ENCODE measurements at places on chromosomes 6 and 20.

DNA sequence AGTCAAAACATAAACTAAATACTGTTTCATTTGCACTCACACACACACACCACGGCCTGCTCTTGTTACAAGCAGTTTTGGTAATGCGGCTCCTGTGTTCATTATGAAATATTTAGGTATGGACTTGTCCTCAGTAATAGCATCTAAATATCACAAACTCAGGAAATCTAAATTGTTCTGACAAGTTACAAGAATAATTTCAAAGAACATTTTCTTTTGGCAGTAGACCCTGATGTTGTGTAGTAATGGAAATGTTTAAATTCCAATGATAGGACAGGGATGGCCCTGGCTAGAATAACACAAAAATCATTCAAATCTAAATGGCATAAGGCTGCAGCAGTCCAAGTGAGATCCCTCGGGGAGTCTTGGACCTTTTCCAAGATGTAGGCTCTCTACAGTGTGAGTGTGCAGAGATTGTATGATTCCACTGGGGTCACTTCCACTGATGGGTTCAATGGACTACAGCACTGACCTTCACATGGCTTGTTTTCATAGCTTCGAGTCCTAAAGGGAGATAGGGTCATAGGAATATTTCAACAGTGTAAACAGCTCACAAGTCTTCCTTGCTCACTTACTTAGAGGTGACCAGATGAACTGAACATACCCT lies 210.6 kb upstream of the PLCB4 start:
- no peak for DNase-seq

GRCh38 chr6:132872923-132873322 lies 58.6 kb downstream of the RPS12 start:
- DNase-seq = no peak

DNA sequence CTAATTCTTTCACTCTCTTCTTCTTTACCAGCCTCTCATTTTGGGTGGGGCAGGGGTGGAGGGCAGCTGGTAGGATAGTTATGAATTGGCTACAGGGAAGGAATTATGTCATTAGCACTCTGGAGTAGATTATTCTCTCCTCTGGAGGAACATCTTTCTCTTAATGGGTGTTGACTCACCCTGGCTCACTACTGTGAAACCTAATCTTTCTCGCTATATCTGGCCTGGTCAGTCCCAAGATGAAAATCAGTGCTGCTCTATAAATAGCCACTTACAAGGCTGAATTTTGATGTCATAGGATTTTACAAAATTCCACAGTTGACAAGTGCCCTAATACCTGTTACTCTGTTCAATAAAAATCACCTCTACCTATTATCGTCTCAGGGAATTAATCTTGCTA lies 151.3 kb downstream of the COL9A1 start:
- DNase-seq = no peak

GRCh38 chr6:133951227-133951626 lies 1.8 kb upstream of the TBPL1 start:
- no peak for DNase-seq

- DNase-seq = no peak
Measured at GRCh38 chr6:99852031-99852430, 142.0 kb downstream of the MCHR2 start.

DNA sequence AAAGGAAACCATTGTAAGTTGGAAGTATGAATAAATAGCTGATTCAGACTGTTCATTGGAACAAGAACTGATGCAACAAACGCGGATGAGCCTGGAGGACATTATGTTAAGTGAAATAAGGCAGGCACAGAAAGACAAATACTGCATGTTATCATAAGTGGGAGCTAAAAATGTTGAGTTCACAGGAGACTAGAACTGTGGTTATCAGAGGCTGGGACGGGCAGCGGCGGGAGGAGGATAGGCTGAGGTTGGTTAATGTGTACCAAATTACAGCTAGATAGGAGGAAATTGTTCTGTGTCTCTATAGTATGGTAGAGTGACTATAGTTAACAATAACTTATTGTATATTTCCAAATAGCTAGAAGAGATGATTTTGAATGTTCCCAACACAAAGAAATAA lies 40.8 kb downstream of the FAM229B start:
- DNase-seq = no peak

- DNase-seq = peak; percentile 20
Measured at GRCh38 chr6:105424175-105424783, 21.4 kb upstream of the PREP start.

GRCh38 chr20:62918831-62919230 lies 7.5 kb downstream of the DIDO1 start:
- no peak for DNase-seq

GRCh38 chr6:52516943-52517342 lies 59.9 kb downstream of the TRAM2 start:
- DNase-seq = no peak

- no peak for DNase-seq
Measured at GRCh38 chr6:152575621-152576150, 61.5 kb downstream of the SYNE1 start.

GRCh38 chr6:122472022-122472340 lies 374 bp upstream of the SERINC1 start:
- DNase-seq = no peak

DNA sequence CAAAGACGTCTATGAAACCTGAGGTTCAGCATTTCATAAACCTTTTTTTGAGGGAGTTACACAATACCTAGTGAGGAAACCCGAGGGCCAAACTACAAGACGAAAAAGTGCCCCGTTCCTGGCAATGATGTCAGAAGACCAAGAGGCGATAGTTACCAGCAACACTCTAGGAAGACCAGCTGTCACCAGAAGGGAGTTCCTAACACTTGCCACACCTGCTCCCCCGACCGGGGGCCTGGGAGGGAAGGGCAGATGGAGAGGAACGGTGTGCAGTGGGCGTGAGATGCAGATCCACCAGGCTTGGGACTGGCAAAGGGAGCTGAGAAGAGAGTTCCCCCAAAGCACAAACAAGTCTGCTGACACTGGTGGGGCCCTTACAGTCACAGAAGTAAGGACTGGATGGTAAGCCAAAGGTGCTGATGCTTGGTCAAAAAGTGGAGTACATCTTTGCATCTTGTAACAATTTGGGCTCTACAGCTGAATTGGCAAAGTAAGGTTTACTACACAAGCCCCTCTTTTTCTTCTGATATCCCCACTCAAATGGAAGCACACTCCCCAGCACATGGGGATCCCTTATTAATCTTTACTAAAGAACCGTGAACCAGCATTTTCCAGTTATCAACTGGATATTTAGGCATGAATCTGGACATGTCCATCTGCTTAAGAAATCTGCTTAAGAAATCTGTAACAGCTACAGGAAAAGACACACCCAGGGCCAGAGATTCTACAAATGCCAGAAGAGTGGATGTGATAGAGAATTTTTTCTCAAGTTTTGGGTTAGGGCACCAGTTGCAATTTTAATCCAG lies 38.5 kb downstream of the PANK2 start:
- no peak for DNase-seq

DNA sequence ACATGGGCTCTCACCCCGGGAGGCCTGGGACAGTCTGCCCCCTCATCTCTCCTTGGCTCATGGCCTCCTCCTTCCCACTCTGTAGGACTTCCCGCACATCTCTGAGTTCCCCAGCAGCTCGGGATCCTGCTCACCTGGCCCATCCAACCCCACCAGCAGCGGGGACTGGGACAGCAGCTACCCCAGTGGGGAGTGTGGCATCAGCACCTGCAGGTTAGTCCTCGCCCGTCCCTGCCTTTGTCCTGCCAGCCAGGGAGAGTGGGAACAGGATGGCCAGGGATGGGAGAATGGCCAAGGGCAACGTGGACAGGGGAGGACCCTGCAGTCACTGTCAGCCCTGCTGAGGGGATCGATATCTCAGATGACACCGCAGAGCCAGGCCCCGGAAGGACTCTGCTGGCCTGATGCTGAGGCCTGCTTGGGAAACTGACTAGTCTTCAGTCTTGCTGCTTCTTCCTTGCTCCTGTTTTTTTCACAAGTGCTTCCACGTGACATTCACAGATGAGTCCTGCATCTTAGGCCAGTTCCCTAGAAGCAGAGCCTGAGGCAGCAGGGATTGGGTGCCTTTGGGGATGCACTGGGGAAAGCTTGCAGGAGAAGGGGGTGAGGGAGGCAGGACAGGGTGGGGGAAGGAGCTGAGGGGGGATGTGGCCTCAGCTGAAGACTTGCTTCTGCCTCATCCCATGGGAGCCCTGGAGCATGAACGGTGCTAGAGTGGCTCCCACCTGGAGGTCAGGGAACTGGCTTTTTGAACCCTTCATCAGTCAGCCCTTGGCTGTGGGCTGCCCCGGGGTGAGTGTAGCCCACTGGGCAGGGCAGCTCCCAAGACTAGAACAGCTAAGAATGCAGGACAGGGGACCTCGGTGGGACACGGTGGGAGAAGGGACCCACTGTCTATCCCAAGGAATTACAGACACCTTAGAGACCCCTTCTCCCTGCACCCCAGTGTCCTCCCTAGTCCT lies 120.1 kb downstream of the JPH2 start:
- no peak for DNase-seq

DNA sequence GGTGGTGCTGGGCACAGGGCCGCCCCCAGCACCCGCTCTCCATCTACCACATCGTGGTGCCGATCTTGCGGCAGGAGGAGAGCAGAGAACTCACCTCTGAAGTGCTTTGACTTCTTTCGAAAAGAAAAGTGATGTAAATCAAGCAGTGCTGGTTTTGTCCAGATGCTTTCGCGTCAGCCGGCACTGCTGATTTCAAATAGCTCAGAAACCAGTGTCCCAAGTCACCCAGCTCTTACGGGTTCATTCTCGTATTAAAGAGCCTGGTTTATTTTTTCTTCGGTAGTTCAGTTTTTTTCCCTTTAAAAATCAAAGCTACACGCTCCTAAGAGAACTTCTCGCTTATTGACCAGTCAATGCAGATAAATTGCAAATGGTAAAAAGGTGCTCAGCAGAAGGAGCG lies 32.1 kb downstream of the MYT1 start:
- no peak for DNase-seq

DNA sequence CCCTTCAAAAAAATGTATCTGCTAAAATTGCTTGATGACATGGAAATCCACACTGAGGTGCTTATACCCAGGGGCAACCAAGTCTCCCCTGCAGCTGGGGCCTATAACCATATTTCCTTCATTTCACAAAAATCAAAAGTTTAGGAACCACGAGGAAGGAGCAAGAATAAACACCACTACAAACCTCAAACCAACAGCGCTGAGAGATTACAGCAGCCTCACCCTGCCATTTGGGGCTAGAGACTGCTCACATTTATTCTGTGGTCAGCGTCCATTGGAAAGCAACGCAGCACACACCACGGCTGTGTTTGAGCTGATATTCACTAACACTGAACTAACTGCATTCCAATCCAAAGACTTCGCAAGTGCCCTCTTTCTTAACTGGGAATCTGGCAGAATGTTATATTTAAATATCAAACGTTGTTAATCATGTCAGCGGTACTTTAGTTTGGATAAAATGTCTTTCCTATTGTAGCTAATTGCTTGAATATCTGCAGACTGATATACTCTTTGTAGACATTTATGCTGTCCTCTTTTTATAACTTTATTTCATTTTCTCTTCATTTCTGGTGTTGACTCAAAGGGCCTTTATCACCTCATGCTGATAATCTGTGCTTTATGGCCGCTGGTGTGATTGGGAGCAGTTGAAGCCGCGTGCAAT lies 94.6 kb downstream of the FOXA2 start:
- DNase-seq = no peak

DNA sequence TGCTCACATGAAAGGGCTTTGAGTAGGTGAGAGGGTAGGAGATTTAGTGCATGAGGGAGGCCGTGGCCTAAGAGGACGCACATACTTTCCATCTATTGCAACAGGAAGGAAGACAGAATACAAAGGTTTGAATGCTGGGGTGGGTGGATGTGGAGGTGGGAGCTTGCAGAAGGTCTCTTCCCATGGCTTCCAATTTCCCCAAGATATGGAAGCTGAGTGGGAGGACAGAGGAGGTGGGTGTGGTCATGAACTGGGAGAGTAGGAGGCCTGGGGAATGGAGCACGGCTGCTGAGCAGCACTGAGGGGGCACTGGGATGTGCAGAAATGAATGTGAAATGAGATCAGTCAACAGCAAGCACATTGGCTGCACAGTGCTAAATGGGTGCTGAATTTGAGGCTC lies 70.3 kb downstream of the SCML4 start:
- DNase-seq = no peak

DNA sequence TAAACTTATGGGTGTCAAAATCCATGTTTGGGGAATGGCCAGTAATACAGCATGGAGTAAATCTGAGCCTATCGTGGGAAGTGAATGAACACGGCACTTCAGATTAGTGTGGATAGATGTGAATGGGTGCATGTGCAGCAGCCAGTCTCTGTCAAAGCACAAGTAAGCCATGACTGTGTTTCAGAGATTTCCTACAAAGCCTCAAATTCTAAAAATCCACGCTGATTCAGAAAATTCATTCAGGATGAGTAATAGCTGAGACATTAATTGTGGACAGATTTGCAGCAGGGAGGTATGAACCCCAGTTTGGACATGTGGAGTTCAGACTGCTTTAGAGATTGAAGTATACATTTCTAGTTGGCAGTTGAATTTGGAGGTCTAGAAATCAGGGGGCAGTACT lies 115.1 kb downstream of the QKI start:
- no peak for DNase-seq

DNA sequence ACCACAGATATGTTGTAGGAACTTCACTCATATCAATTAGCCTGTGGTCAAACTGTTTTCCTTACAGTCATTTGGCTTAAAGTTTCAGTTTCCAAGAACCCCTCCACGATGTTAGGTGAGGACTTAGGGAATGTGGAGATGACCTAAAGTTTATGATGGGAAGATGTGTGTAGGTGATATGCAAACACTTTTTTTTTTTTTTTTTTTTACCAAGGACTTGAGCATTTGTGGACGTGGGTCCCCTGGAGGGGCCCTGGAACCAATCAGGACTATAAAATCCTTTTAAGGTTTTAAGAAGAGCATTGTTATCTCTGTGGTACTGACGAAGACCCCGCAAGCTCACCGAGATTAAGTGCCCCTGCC lies 478 bp upstream of the MTHFD1L start:
- DNase-seq = no peak

DNA sequence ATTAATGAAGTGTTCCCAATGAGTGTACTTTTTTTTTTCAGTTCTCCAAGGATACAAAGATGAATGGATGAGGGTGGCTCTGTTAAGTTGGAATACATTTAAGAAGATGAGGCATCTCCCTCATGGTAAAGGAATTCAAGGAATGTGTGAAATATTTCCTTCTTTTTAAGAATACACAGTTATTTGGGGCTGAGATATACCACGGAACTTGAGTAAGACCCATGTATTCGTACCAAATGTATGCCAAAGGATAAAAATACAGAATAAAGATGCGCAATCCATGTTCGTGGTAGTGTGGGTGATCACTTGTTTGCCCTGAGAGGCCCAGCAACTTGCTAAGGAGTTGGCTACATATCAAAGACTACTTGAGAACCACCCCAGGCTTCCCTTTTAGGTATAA lies 164.2 kb upstream of the TCF21 start:
- DNase-seq = no peak

- DNase-seq = no peak
Measured at GRCh38 chr20:34743039-34743438, 38.9 kb downstream of the TP53INP2 start.

- no peak for DNase-seq
Measured at GRCh38 chr6:161128680-161129196, 137.2 kb downstream of the MAP3K4 start.

DNA sequence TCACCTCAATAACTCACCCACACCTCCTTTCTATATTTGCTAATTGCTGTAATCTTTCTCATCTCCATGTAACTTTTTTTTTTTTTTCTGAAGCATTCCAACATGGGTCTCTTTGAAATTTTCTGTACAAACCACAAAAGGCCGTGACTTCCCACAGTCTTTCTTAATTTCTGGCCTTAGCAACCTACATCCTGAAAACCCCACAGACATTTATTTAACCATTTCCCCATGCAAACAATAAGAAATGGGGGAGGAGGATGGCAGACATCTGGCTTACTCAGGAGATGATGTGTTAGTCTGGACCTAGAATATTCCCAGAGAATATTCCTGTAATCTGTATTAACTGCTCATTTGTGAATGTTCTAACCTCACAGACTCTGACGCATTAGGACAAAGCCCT lies 57.6 kb downstream of the MEP1A start:
- no peak for DNase-seq

Data from NCI-H1417 treated with DMSO at 0.1 percent for 48 hours (cell line).